ENCODE measurements at places on chromosomes 6 and 20. TPM values are rescaled to one million over a fixed set of nuclear protein-coding genes. Genes with fewer than 3 reads are reported as not detected.

Gene IRAK1BP1
- total RNA-seq = 5.4 TPM

DNA sequence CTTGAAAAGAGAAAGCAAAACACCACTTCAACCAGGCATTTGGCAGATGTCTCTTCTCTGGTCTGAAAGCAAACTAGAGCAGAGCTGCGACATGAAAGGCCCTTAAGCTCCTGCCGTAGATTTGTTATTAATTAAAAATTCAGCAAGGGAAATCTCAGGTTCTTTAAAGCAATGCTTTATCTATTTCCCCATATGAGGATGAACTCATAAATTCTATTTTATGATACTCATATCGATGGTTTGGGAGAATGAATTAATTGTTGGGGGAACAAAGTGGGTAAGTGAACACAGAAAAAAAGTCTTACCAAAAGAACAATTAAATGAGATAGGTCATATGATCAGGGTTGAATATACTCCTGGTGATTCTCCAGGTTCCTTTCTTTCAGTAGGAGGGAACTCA is 464.7 kb upstream of the SLC35B3 start:
- no peaks in the 10 kb centered on the region for H3K36me3 ChIP-seq
- H3K27ac ChIP-seq = no peak overlapping the region
- no peak for DNase-seq
- H3K4me1 ChIP-seq = no peaks in the 10 kb centered on the region
- H3K27me3 ChIP-seq = no peaks in the 10 kb centered on the region
- no peak overlapping the region for H3K4me3 ChIP-seq

DNA sequence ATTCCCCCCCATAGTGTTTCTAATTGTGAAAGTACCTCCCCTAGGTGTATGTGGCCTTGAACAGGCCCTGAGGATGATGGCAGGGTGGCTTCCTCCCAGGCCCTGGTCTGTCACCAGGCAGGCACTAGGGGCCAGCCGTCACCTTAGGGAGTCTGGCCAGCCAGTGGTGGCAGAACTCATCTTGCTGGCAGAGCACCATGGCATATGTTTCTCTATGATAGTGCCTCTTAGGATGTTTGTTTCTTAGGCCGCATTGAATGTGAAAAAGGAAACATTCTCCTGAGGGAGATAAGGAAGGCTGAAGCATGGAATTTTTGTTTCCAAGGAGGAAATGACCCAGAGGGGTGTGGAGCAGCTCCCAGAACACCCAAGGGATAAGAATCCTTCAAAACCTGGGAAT is 45.2 kb upstream of the KLHL31 start:
- H3K36me3 ChIP-seq = no peaks in the 10 kb centered on the region
- H3K4me3 ChIP-seq = no peak overlapping the region
- DNase-seq = no peak
- H3K4me1 ChIP-seq = no peaks in the 10 kb centered on the region
- no peak overlapping the region for H3K27ac ChIP-seq

- no peak overlapping the region for H3K27ac ChIP-seq
- no peak for DNase-seq
- H3K36me3 ChIP-seq = no peaks in the 10 kb centered on the region
- H3K4me1 ChIP-seq = no peaks in the 10 kb centered on the region
Observed at GRCh38 chr6:70180183-70180900, 122.5 kb downstream of the COL9A1 start.

- no peak for DNase-seq
- H3K36me3 ChIP-seq = no peaks in the 10 kb centered on the region
- H3K27me3 ChIP-seq = no peaks in the 10 kb centered on the region
- no peaks in the 10 kb centered on the region for H3K4me1 ChIP-seq
- no peak overlapping the region for H3K27ac ChIP-seq
Observed at GRCh38 chr6:55433446-55434130, 106.3 kb downstream of the GFRAL start.

Gene GZF1
- 21.7 TPM for total RNA-seq

GRCh38 chr6:66538551-66539135 is 831.6 kb upstream of the EYS start:
- H3K27ac ChIP-seq = no peak overlapping the region
- DNase-seq = no peak
- no peak overlapping the region for H3K4me3 ChIP-seq
- H3K27me3 ChIP-seq = no peaks in the 10 kb centered on the region
- H3K36me3 ChIP-seq = no peaks in the 10 kb centered on the region
- H3K4me1 ChIP-seq = no peaks in the 10 kb centered on the region

- H3K27ac ChIP-seq = no peak overlapping the region
- H3K36me3 ChIP-seq = no peaks in the 10 kb centered on the region
- H3K4me1 ChIP-seq = peaks cover 20% of the 10 kb centered on the region
- H3K27me3 ChIP-seq = no peaks in the 10 kb centered on the region
- H3K4me3 ChIP-seq = no peak overlapping the region
Observed at GRCh38 chr6:163263196-163263595, 151.3 kb upstream of the QKI start.

Gene GJA1
- total RNA-seq = 502 TPM

- peak overlapping the region; percentile 35 for H3K4me3 ChIP-seq
- DNase-seq = peak; percentile 79
- H3K27ac ChIP-seq = peak overlapping the region; percentile 54
- H3K4me1 ChIP-seq = peaks cover 26% of the 10 kb centered on the region
- H3K27me3 ChIP-seq = peaks cover 7% of the 10 kb centered on the region
Observed at GRCh38 chr6:134177753-134178160, 125.3 kb upstream of the SLC2A12 start.

GRCh38 chr6:4319981-4320683 is 184.8 kb upstream of the ECI2 start:
- DNase-seq = no peak
- H3K4me3 ChIP-seq = no peak overlapping the region
- H3K4me1 ChIP-seq = peaks cover 30% of the 10 kb centered on the region
- H3K27ac ChIP-seq = no peak overlapping the region

- H3K36me3 ChIP-seq = no peaks in the 10 kb centered on the region
- H3K27me3 ChIP-seq = no peaks in the 10 kb centered on the region
- no peak for DNase-seq
- H3K27ac ChIP-seq = no peak overlapping the region
- no peak overlapping the region for H3K4me3 ChIP-seq
- H3K4me1 ChIP-seq = no peaks in the 10 kb centered on the region
Observed at GRCh38 chr6:143408151-143408786, 42.2 kb downstream of the ADAT2 start.

DNA sequence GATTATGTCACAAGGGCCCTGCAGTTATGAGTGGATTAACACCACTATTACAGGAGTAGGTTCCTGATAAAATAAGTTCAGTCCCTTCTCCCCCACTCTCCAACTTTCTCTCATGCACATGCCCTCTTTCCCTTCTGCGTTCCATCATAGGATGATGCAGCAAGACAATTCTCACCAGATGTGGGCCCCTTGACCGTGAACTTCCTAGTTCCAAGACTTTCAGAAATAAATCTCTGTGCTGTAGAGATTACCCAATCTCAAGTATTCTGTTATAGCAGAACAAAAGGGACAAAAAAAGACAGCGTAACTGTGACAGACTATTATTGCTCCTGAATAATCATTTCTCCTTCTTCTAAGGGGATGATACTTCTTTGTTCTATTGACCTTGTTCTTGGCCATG is 33.8 kb upstream of the TMEM244 start:
- DNase-seq = no peak
- H3K4me1 ChIP-seq = no peaks in the 10 kb centered on the region
- H3K36me3 ChIP-seq = no peaks in the 10 kb centered on the region
- H3K27me3 ChIP-seq = no peaks in the 10 kb centered on the region
- no peak overlapping the region for H3K27ac ChIP-seq

- no peaks in the 10 kb centered on the region for H3K27me3 ChIP-seq
- H3K36me3 ChIP-seq = no peaks in the 10 kb centered on the region
- H3K4me3 ChIP-seq = no peak overlapping the region
- no peaks in the 10 kb centered on the region for H3K4me1 ChIP-seq
- DNase-seq = no peak
Observed at GRCh38 chr20:9689041-9689440, 149.8 kb downstream of the PAK5 start.
